ENCODE measurements at places on chromosomes 16 and 17.

DNA sequence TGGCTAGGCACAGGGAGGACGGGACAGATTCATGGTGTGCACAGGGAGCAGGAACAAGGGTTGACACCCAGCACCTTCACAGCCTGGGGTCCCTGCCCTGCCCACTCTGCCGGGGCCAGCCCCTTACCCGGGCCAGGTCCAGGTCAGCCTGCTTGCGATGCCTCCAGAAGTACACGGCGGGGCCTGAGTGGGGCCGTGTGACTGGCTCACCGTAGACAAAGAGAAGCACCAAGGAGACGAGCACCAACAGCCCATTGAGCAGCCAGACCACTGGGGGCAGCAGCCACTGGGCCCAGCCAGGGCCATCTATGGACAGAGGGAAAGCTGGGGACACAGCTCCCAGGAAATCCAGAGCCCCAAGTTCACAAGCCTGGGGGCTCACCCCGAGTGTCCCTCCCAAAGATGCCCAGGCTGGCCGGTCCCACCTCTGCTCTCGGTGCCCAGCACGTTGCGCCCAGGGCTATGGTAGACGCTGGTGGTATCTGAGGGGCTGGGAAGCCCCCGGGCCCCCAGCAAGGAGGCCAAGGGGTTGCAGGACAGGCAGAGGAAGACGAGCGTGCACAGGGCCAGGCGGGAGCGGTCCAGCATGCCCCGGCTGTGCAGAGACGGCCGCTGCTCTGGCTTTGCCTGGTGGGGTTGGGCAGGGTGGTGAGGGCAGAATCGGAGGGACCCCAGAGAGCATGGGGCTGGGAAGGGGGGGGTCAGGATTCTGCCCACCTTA, 19.8 kb downstream of the SREBF1 start:
- no peak for DNase-seq

- DNase-seq: no peak
Measured at GRCh38 chr17:50627782-50628601, 6.7 kb upstream of the ABCC3 start.

DNA sequence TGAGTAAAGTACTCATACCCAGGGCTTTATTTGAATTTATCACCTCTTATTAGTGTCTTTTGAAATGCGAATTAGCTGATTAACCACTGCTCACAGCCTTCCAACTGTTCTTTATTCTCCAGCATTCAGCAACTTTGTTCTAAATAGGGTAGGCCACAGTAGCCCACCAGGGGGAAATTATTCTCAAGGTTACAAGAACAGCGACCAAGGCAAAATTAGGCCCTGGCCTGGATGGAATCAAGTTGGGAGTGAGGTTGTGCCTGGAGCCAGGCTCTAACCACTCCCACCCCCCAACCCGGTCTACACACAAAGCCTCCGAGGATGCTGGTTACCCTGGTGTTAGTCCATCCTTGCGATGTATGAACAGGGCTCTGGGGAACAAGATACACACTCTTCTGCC, 245.5 kb downstream of the STX8 start:
- no peak for DNase-seq

DNA sequence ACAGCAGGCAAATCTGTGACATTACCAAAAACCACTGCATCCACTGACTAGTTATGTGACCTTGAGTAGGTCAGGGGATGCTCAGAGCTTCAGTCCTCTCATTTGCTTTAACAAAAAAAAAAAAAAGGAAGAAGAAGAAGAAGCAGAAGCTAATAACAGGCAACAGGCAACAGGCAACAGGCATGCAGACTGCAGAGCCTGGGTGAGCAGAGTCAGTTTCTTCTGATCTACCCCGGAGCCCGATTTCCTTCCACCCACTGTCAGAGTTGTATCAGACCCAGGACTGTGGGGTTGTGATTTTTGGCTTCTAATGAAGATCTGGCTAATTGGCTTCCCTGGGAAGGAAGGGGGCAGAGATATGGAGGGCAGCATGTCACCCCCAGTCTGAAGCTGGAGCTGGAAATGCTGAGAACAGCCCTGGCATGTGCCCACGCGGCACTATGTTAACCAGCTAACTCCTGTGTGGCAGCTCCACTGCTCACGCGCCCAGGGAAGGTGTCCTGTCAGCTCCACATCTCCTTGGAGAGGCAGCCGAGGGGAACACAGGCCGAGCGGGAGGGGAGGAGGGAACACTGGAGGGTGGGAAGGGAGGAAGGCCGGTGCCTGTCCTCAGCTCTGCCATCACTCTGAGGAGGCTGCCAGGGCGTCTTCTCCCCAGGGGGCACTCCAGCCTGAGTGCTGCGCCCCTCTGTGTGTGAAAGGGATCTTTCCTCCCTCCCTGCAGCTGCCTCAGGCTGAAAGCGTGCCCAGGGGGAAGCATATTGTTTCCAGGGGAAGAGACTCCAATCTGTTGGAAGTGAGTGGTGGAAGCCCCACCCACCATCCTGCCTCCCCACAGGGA, 17.6 kb downstream of the SRCIN1 start:
- no peak for DNase-seq

- DNase-seq: no peak
Measured at GRCh38 chr16:57892447-57893096, 78.4 kb downstream of the CNGB1 start.

DNA sequence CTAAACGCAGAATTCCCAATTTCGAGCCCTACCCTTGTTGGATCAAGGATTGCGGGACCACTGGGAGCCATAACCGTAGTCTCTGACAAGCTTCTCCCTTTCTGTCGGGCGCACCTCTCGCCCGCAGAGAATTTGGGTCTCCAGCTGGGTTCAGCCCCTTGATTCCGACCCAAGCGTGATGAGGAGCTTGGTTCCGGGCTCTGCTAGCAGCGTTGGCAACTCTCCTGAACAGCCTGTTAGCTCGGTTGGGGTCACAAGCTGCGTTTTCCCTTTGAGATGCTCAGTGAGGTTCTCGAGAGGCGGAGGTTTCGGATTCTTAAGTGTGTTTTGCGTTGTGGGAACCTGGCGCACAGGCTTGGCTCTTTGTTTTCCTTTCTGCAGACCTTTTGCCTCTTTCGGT, 655 bp downstream of the ATXN1L start:
- DNase-seq: no peak

Measured in activated CD4-positive, alpha-beta T cell treated with anti-CD3 and anti-CD28 coated beads, Interleukin-2, amount 50 U/mL, for 4 hours (primary cell).